Hepatocyte (in vitro differentiated cells): ENCODE measurements at places on chromosomes 6 and 20. TPM values are rescaled to one million over a fixed set of nuclear protein-coding genes. Genes with fewer than 3 reads are reported as not detected.

Gene ZSCAN12
- 5.6 and 6.1 TPM in 2 replicates for total RNA-seq

GRCh38 chr6:52364480-52365166 is 2.7 kb downstream of the PAQR8 start:
- no peak overlapping the region for H3K27ac ChIP-seq
- no peaks in the 10 kb centered on the region for H3K36me3 ChIP-seq
- H3K27me3 ChIP-seq: no peaks in the 10 kb centered on the region
- H3K4me3 ChIP-seq: no peak overlapping the region

GRCh38 chr6:9236443-9236842 is 801.1 kb upstream of the SLC35B3 start:
- H3K27ac ChIP-seq: no peak overlapping the region
- no peaks in the 10 kb centered on the region for H3K36me3 ChIP-seq
- H3K4me3 ChIP-seq: no peak overlapping the region
- DNase-seq: no peak

- peaks cover 31% of the 10 kb centered on the region for H3K4me1 ChIP-seq
- H3K27me3 ChIP-seq: peaks cover 96% of the 10 kb centered on the region
- DNase-seq: peak; percentile 23
- H3K36me3 ChIP-seq: no peaks in the 10 kb centered on the region
- peak within 1 kb of the TSS; percentile 36 for H3K4me3 ChIP-seq
Observed at GRCh38 chr6:30075094-30075789, at the start of gene RNF39. Gene RNF39 (minus strand): TSS chr6:30075769. CDS start chr6:30075585, 184 bp downstream.

GRCh38 chr6:121711472-121711871 is 276.0 kb downstream of the GJA1 start:
- H3K27me3 ChIP-seq: no peaks in the 10 kb centered on the region
- no peaks in the 10 kb centered on the region for H3K4me1 ChIP-seq
- no peak overlapping the region for H3K4me3 ChIP-seq
- no peak overlapping the region for H3K27ac ChIP-seq

DNA sequence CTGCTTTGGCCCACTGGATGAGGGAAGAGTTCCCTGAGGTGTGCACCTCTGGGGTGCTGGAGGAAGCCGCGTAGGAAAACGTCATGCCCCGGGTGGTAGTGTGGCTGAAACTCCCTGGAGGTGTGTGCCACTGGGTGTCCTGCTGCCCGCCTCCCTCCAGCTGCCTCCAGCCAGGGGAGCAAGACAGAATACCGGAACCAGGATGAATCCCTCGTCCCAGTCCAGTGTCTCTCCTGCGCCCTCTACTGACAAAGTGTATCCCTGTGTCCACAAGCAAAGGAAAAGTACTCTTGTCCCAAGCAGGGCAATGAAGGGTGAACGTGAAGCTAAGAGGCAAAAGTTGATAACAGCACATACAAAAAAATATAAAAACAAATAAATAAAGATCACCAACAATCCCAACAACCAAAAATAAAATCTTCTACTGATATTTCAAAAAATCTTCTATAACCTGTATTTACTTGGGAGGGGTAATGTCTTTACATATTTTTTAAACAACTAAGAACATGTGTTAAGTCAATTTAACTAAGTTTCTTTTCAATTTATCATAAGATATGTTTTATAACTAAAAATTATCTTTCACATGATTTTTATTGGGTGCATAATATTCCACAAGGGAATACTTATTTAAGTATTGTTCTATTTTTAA is 437.6 kb downstream of the MAFB start:
- no peaks in the 10 kb centered on the region for H3K4me1 ChIP-seq
- peak; percentile 45 for DNase-seq
- H3K27me3 ChIP-seq: no peaks in the 10 kb centered on the region
- H3K36me3 ChIP-seq: no peaks in the 10 kb centered on the region
- no peak overlapping the region for H3K27ac ChIP-seq
